ENCODE measurements at places on chromosomes 5 and 9.

GRCh38 chr5:175855041-175855720 is 16.2 kb upstream of the CPLX2 start:
- no peak for DNase-seq

DNA sequence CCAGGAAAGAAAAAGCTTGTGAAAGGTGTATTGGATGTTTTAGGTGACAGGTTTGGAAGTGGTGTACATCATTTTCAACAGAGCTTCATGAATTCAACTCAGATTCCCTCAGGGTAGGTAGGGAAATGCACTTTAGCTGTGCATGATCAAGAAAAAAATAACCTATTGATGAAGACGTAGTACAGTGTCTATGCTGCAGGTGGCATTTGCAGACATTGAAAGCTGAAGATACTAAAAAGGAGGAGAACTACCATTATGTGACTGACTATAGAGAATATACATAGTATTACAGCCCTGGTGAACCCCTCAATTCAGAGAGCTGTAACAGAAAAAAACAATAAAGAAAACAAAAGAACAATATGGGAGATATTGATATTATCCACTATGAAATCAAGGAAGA is 2344.7 kb upstream of the ACO1 start:
- no peak for DNase-seq

DNA sequence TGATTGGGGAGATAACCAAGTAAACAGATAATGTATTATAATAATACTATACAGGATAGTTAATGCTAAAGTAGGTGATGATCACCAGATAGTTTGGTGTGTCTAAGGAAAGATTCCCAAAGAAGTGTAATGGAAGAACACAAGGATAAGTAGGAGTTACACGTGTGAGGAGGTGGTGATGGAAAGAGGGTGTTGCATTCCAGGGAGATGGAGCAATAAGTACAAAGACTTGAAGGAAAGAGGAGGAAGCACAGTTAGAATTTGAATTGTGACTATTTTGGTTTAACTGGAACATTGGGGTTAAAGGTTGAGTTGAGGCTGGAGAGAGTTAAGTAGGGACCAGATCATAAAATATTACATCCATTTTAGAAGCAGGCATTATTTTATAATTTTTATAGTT is 76.9 kb downstream of the IPO11 start:
- no peak for DNase-seq

DNA sequence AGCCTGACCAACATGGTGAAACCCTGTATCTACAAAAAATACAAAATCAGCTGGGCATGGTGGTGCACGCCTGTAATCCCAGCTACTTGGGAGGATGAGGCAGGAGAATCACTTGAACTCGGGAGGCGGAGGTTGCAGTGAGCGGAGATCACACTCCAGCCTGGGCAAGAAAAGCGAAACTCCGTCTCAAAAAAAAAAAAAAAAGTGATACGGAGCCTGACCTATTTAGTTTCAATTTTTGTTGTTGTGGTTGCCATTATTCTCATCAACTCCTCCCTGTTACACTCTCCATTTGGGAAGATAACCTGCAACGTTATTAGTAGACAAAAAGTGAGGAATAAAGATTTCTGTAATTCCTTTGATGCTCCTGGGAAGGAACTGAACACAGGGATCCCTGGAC is 1.3 kb downstream of the STOM start:
- no peak for DNase-seq

DNA sequence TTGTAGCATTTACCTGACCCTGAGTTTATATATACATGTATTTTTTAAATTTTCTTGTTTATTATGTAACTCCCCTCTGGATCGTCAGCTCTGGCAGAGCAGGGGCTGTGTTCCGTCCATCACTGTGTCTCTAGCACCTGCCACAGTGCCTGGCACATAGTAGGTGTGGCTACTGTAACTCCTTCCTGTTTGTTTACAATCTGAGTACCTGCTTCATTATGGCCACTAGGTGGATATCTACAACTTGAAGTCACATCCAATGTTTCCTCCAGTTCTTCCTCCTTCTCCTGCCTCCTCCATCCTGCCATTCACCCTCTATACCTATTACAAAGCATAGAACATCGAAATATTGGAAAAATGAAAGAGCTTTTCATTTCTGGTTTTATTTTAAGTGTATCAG is 14.2 kb upstream of the PPP1R2B start:
- DNase-seq, result no peak

Data from activated T-helper 1 cell treated with Interleukin-2 at 50 U/mL for 16 hours (primary cell).